ENCODE measurements at places on chromosomes 1 and 21.

DNA sequence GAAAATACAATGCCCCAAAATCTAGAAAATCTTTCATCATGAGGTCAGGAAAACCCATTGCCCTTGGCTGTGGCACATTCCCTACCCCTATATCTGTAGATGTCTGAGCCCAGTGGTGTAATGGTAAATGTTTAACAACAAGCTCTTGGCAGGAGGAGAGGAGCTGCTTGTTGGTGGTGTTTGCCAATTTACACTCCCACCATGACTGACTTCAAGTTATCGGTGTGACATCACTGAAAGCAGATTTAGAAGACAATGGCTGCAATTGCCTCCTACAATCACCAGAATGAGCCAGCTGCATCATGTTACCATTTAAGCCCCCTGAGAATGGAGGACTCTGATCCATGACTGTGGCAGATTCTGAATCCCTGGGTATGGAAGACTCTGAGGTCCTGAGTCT lies 70.9 kb downstream of the SDC3 start:
- DNase-seq, result no peak

DNA sequence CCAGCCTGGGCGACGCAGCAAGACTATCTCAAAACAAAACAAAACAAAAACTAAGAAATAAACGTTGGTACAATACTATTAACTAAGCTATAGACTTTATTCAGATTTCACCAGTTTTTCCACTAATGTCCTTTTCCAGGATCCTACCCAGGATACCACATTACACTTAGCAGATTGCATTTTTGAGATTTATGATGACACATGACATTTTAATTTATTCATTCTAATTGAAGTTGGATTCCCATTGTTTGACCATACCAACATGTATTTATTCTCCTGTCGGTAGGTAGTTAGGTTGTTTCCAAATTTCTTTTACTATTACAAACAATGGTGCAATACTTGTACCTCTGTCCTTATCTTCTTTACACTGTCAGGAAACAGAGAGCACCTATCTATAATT lies 6.8 kb upstream of the KLF17 start:
- DNase-seq, result no peak

- DNase-seq, result no peak
Observed at GRCh38 chr1:203099805-203100515, 14.1 kb upstream of the MYOG start.

GRCh38 chr1:32394890-32395432 lies 720 bp upstream of the BSDC1 start:
- DNase-seq, result no peak

GRCh38 chr1:117651616-117652015 lies 45.8 kb downstream of the TENT5C start:
- DNase-seq, result no peak

- no peak for DNase-seq
Observed at GRCh38 chr1:10890491-10891071, 94.1 kb upstream of the CASZ1 start.

- DNase-seq, result no peak
Observed at GRCh38 chr1:207519505-207520399, 23.8 kb downstream of the CR1 start.

Data from RCC 7860 (cell line).